Cardiac atrium fibroblast (primary cell): ENCODE measurements at places on chromosomes 3 and 15. TPM values are rescaled to one million over a fixed set of nuclear protein-coding genes. Genes with fewer than 3 reads are reported as not detected.

Gene ABHD14A
- 20.7 and 29.2 TPM in 2 replicates for total RNA-seq

Gene NPRL2
- total RNA-seq: 18.6 and 20.7 TPM in 2 replicates

Gene PLCL2
- 2.9 and 4.9 TPM in 2 replicates for total RNA-seq

Gene EXD1
- not detected in 2 replicates for total RNA-seq

Gene STRA6
- total RNA-seq: 0.16 TPM in 1 of 2 replicates, not detected in the other

Gene COL6A6
- total RNA-seq: under 0.01 and 0.18 TPM in 2 replicates

Gene CHRD
- 0.18 and 0.32 TPM in 2 replicates for total RNA-seq

Gene TMEM158
- total RNA-seq: 11.8 and 26.5 TPM in 2 replicates

Gene HACD2
- total RNA-seq: 11.9 and 14.7 TPM in 2 replicates
